ENCODE measurements at places on chromosomes 5 and 9.

- no peak for DNase-seq
These were observed 52.5 kb downstream of the SH3GL2 start for GRCh38 chr9:17631396-17631795.

DNA sequence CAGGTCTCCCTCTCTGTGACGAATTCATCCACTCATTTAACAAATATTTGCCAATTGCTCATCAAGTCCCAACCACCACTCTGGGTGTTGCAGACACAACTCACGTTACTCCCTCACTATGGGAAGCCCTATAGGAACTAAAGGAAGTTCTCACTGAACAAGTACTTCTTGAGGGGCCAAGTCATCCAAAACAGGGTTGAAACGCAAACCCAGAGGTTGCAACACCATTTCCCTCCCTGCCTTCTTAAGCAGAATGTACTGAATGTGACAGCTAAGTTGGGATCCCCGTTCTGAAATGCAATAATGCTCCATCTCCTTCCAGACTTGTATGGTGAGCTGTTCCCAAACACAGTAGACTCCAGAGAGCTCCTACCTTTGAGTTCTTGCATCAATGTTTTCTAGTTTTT lies 34.3 kb downstream of the EPB41L4B start:
- DNase-seq, result no peak

DNA sequence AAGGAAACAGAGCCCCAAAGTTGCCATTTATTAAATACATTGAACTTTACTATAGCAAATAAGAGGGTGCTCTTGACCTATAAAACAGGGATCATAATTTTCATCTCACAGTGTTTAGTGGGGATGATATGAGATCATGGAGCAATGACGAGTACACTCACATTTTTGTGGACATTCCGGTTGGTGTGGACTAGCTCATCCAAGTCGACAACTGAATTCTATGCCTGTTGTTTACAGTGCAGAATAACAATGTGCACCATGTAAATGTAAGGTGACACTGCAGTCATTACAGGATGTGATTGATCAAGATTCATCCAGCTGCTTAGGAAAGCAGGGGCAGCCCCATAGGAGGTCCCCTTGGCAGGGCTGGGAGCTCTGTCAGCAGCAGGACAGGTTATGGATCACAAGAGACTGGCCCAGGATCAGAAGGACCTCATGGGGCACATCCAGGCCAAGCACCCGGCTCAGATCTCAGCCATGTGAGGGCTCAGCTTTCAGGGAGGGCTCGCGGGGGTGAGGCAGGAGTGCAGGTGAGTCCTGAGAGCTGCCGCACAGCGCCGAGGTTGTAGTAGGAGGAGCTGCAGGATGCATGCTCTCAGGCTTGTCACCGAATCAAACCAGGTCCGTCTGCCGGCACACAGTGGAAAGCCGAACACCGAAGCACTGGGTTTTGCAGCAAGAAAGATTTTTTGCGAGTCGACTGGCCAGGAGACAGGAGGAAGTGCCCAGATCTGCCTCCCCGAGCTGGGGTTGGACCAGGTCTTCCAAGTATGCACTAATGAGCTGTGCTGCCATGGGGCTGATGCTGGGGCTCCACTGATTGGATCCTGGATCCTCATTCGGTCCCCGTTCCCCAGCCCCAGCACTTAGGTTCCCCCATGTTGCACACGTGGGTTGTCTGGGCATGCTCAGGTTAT lies 28.2 kb downstream of the MRPL36 start:
- DNase-seq, result no peak

GRCh38 chr5:133825631-133826289 lies 142.7 kb downstream of the C5orf15 start:
- peak; percentile 34 for DNase-seq

DNA sequence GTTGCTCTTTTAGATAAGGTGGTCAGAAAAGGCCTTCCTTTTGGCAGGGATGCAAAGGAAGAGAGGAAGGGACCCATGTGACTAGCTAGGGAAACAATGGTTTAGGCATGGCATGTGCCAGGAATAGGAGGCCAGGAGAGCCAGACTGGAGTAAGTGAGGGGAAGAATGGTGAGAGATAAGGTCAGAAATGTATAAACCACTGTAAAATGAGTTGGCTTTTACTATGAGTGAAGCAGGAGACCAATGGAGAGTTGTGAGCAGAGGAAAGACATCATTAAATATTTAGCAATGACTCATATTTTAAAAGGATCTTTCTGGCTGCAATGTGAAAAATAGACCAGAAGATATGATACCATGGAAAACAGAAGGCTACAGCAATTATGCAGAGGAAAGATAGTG lies 50.9 kb downstream of the AP3B1 start:
- no peak for DNase-seq

GRCh38 chr9:2970864-2971263 lies 127.0 kb upstream of the PUM3 start:
- no peak for DNase-seq

DNA sequence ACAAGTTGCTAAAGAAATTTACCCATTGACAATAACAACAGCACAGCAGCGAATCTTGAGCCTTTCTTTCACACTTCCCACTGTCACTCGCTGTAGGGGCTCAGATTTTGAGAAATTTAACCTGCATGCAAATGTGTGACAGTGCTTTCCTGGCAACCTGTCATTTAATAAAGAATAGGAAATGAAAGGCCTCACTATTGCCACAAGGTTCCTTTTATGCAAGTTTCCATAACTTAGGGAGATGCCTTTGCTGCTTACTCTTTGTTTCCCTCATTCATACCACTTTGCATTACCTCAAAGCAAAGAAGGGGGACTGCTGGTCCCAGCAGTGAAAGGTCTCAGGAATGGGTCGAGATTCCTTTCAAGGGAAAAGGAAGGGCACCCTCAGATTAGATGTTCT lies 49.5 kb downstream of the PTCD2 start:
- DNase-seq, result no peak

- no peak for DNase-seq
These were observed 16.6 kb upstream of the MLANA start for GRCh38 chr9:5874048-5874447.

DNA sequence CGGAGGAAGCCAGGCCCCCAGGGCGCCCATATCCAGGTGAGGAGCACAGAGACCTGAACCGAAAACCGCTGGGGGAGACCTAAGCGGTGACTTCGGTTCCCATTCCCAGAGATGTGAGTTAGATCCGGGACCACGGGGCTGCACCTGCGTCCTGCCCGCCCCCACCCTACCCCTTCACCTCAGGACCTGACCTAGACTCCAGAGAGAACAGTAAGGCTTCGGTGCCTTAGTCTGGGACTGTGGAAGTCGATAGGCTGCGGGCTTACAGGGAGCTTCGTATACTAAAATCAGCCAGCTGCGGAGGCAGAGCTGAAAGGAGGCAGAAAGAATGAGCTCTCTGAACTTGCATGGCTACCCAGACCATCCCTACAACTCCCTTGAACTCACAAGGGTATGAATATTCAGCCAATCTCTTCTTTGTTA lies 518 bp upstream of the FAM13B start:
- DNase-seq, result no peak

DNA sequence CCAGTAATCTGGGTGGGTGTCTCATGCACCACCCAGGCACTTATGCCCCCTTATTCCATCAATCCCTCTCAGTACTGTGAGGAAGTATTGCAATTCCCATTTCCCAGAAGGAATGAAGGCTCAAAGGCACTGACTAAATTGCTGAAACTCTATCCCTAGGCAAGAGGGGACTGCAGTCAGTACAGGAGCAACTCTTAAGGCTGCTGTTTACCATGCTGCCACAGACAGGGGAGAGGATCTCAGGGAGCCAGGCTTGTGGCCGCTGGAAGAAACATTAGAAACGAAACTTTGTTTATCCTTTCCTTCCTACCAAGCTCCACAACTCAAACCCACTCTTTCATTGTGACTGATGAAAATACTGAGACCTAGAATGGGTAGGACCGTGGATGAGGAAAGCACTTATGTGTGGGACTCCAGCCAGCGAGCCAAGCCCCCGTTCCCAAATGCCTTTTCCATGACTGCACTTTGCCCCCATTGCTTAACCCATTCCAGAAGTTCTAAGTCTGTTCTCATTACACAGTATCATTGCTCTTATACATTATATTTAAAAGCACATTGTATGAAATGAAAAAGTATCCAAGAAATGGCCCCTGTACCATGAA lies 54.3 kb downstream of the TLE1 start:
- DNase-seq, result no peak

GRCh38 chr5:178238711-178239592 lies 6.3 kb upstream of the PHYKPL start:
- no peak for DNase-seq

DNA sequence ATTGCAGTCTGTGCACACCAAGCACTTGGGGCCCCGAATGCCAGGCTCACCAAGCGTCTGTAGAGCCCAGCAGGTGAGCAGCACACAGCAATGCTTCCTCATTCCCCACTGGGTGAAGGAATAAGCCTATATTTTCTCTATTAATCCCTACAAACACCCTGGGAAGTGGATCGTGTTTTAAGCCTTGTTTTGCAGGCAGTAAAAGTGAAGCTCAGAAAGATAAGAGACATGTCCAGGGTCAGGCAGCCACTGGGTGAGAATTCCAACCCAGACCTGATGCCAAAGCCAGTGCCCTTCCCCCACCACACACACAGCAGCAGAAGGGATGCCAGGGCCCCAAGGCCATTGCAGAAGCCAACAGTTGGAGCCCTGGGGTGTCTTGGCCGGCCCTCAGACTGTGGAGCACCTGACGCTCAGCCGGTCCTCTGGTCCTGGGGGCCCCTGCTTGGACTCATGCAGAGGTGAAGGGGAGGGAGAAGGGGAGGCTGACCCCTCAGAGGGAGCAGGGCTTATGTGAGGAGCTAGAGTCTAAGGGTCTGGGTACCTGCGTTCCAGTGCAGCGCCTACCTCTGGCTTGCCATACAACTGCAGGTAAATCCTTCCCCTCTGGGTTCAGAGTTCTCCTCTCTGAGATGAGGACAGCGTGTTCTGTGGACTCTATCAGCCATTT lies 26.3 kb upstream of the SYNPO start:
- DNase-seq, result no peak

DNA sequence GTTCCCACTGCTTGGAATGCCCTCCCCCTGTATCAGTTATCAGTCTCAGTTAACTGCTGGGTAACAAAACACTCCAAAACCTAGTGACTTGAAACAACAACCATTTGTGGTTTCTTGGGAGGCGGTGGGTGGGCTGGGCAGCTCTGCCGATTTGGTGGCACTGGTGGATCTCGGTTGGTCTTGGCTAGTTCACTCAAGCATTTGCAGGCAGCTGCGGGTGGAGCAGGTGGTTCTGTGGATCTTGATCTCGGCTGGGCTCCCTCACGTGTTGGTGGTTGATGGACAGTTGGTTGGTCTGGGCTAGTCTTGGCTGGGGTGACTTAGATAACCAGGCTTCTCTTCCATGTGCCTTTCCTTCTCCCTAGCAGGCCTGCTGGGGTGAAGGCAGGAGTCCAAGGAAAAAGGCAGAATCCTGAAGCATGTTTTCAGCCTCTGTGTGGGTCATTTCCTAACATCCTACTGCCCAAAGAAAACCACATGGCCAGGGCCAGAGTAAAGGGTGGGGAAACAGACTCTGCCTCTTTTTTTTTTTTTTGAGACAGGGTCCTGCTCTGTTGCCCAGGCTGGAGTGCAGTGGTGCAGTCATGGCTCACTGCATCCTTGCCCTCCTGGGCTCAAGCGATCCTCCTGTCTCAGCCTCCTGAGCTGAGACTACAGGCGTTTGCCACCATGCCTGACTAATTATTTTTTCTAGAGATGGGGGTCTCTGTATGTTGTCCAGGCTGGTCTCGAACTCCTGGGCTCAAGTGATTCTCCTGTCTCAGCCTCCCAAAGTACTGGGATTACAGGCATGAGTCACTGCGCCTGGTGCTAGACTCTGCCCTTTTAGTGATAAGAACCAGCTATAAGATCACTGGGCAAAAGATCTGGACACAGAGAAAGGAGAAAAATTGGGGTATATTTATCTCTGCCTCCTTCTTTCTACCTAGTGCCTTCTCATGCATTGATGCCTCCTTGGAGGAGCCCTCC lies 183.7 kb downstream of the RGS3 start:
- DNase-seq, result no peak

GRCh38 chr5:159631001-159631400 lies 285.3 kb upstream of the ADRA1B start:
- DNase-seq, result no peak
